ENCODE measurements at places on chromosomes 3 and 15.

- no peaks in the 10 kb centered on the region for H3K4me1 ChIP-seq
- H3K36me3 ChIP-seq: no peaks in the 10 kb centered on the region
- no peak overlapping the region for H3K27ac ChIP-seq
- no peak overlapping the region for H3K4me3 ChIP-seq
- no peak for DNase-seq
- H3K27me3 ChIP-seq: no peaks in the 10 kb centered on the region
Measured at GRCh38 chr3:159923956-159924355, 64.7 kb upstream of the IL12A start.

DNA sequence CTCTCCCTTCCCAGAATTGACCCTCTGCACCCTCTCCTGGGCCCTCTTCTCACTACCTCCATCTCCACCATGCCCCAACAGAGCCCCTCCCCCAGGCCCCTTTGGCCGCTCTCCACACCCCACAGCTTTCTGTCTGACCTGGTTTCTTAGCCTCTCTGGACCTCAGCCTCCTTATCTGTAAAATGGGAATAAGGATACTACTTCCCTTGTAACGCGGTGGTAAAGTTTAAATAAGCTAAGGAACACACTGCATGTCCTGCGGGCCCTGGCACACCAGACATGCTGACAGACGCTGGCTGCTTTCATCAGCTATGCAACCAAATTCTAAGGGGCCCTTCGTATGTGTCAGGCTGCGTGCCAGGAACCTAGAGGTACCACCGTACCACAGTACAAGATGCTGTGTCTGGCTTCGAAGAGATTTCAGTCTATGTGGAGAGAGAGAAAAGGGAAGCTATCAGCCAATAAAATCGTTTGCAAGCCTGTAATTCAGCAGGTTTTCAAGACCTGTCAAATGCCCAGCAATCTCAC, 777 bp upstream of the SLC51A start:
- no peaks in the 10 kb centered on the region for H3K27me3 ChIP-seq
- no peaks in the 10 kb centered on the region for H3K36me3 ChIP-seq
- H3K4me1 ChIP-seq: peaks cover 20% of the 10 kb centered on the region
- H3K27ac ChIP-seq: no peak overlapping the region

DNA sequence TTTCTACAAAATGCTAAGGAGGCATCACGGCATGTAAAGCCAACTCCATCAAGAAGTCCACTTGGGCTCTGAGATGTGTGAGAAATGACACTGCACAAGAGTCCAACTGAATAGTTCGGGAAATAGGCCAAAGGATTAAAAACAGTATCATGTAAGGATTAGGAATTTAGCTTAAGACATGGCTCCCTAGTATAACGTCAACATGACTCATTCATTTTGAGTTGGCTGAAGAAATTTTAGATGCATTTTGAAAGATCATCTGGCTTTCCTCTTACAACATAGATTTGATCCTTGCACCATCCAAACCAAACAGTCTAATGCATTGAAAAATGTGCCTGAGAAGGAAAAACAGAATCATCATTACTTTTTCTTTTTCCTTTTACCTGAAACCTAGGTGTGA, 109.3 kb upstream of the MME start:
- no peaks in the 10 kb centered on the region for H3K4me1 ChIP-seq
- no peak overlapping the region for H3K27ac ChIP-seq
- no peak overlapping the region for H3K4me3 ChIP-seq
- no peak for DNase-seq
- no peaks in the 10 kb centered on the region for H3K36me3 ChIP-seq
- H3K27me3 ChIP-seq: no peaks in the 10 kb centered on the region

- H3K4me3 ChIP-seq: no peak overlapping the region
- no peaks in the 10 kb centered on the region for H3K27me3 ChIP-seq
- no peak for DNase-seq
- peaks cover 3% of the 10 kb centered on the region for H3K4me1 ChIP-seq
Measured at GRCh38 chr15:88124199-88124598, 132.3 kb downstream of the NTRK3 start.

DNA sequence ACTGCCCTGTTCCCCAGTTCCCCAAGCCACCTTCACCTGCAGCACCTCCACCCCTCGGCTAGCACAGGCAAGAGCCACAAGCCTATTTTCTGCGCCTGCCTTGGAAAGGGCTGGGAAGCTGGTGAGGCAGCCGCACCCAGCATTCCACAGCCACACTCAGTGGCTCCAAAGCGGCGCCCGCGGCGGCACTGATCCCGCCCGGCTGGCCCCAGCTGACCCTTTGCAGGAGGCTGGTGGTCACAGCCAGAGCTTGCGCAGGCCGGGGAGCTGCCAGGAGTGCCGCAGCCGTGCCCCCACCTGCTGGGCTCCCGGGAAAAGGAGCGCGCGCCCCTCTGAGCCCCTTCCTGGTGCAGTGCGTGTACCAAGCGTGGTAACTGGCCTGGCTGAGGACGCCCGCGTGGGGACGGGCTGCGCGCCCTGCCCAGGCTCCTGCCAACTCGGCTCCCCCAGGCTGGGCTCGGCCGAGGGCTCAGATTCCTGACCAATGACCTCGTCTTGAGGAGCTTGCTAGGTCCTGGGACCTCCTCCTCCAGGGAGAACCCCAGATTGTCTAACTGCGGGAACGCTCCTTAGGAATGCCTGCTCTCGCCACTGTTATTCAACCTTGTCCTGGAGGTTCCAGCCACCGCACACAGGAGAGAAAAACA, 13.3 kb downstream of the GRAMD2A start:
- peak overlapping the region; percentile 69 for H3K4me3 ChIP-seq
- H3K36me3 ChIP-seq: no peaks in the 10 kb centered on the region
- H3K4me1 ChIP-seq: peaks cover 7% of the 10 kb centered on the region
- H3K27me3 ChIP-seq: peaks cover 19% of the 10 kb centered on the region

DNA sequence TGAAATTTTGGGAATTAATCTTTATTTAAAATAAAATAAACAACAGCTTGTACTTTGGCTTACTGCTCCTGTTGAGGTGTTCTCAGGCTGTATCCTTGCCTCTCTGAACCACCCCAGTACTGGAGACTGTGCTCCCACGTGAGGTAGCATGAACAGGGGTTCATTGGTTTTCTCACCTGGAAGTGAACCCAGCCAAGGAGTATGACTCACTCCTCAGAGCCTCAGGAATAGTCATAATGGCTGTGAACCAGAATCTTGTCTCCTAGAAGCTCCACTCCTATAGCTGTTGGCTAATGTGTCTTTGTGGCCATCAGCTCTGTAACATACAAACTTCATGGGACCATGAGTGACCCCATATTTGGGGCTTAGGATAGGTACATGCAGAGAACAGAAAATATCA, 122.5 kb upstream of the ST8SIA2 start:
- no peaks in the 10 kb centered on the region for H3K27me3 ChIP-seq
- no peak overlapping the region for H3K4me3 ChIP-seq
- no peak for DNase-seq

DNA sequence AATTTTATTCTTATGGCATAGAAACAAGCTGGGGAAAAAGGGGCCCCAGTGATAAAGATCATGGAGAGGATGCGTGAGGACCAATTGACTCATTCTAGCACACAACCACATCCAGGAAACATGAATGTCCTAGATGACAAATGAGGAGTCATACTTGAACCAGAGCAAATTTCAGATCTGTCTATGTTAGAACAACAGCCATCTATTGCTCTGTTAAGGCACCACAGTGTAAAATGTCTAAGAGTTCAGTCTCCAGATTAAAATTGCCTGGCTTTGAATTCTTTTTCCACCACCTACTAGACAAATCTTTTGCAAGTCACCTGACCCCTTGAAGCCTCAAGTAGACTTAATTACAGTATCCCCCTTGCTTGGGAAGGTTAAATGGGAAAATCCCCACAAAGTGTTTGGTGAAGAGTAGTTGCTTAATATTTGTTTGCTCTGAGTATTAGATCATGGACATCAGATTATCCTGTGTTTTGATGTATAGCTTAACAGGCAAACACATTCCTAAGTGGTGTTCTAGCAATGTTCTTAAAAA, 258.7 kb upstream of the TGFBR2 start:
- H3K36me3 ChIP-seq: no peaks in the 10 kb centered on the region

Measured in H1 (cell line).